ENCODE measurements at places on chromosomes 5 and 9. TPM values are rescaled to one million over a fixed set of nuclear protein-coding genes. Genes with fewer than 3 reads are reported as not detected.

DNA sequence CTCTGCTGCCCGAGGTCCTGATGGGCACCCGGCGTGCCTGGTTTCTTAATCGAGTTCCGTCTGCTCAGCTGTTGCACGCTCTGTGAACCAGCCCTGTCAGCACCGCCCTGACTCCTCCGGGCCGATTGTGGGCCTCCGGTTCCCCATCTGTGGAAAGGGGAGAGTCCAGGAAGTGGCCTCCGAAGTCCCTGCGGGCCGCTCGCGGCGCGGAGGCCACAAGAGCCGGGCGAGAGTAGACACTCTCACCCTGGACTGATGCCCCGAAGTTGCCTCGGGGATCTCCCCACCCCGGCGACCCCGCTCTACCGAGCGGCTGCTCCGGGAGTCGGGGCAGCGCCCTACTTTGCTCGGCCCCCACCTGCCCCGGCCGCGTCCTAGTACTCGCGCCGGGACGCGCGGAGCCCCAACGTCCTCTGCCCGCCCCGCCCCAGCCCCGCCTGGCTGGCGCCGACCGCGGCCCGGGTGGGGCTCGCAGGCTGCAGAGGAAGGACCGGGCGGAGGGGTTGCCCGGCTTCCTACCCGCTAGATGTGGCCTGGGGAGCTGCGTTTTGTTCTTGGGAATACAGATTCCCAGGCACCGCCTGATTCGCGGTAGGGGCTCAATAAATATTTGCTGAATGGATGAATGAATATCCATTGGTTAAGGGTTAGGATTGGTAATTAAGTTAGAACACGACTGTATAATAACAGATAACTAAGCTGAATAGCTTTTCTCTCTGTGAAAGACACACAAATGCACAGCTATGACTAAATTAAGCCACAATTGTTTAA is 935 bp upstream of the ZNF367 start:
- H3K27ac ChIP-seq: peak overlapping the region; percentile 91
- H3K36me3 ChIP-seq: peaks cover 23% of the 10 kb centered on the region
- peak overlapping the region; percentile 93 for H3K4me3 ChIP-seq
- H3K27me3 ChIP-seq: no peaks in the 10 kb centered on the region

GRCh38 chr5:169006842-169007790 is 293.8 kb downstream of the SLIT3 start:
- H3K4me1 ChIP-seq: no peaks in the 10 kb centered on the region
- no peak overlapping the region for H3K4me3 ChIP-seq
- H3K36me3 ChIP-seq: no peaks in the 10 kb centered on the region

DNA sequence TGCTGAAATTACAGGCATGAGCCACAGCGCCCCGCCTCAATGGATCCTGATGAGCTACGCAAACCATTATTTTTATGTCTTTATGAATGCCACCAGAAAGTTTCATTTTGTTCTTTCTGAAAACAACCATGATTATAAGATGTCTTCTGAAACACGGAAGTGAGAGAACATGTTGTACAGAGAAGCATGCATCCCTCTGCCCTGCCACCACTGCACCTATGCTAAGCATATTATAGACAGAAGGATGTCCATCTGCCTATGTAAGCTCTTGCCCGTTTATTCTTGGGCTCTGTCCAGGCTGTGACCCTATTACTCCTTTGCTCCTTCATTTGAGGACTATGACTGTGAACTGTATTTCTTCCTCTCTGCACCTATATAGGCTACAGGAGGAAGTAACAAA is 74.3 kb downstream of the GRAMD2B start:
- peaks cover 9% of the 10 kb centered on the region for H3K36me3 ChIP-seq
- H3K27me3 ChIP-seq: no peaks in the 10 kb centered on the region
- no peaks in the 10 kb centered on the region for H3K4me1 ChIP-seq
- no peak overlapping the region for H3K4me3 ChIP-seq

- H3K27me3 ChIP-seq: peaks cover 5% of the 10 kb centered on the region
- no peak overlapping the region for H3K4me3 ChIP-seq
- H3K4me1 ChIP-seq: no peaks in the 10 kb centered on the region
- no peaks in the 10 kb centered on the region for H3K36me3 ChIP-seq
- ATAC-seq: peak; percentile 53
- no peak overlapping the region for H3K27ac ChIP-seq
Observed at GRCh38 chr5:80346055-80346454, 26.3 kb downstream of the SPZ1 start.

GRCh38 chr5:157570531-157571200 is 4.9 kb downstream of the ADAM19 start:
- ATAC-seq: peak; percentile 45
- peaks cover 45% of the 10 kb centered on the region for H3K4me1 ChIP-seq
- peak overlapping the region; percentile 42 for H3K27ac ChIP-seq
- H3K36me3 ChIP-seq: peaks cover 87% of the 10 kb centered on the region
- H3K27me3 ChIP-seq: no peaks in the 10 kb centered on the region

PCDHGA2 gene
- total RNA-seq: not detected

NCBP1 gene
- total RNA-seq: 33.5 TPM
